ENCODE measurements at places on chromosomes 5 and 9.

DNA sequence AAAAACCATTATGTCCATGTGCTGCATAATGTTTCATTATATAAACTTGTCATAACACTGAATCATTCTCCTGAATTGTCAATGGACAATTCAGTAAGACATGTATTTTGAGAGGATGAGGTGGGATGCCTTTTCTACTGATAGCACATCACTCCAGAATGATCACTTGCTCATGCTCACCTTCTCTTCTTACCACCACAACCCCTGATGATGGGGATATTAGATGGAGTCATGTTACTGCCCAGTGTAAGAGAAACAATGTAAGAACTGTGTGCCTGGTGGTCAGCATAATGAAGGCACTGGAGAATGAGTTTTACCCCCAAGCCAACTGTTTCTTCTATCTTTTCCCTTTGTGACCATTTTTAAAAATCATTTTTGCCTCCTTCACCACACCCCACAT is 198.8 kb downstream of the ADAMTSL1 start:
- DNase-seq = no peak

DNA sequence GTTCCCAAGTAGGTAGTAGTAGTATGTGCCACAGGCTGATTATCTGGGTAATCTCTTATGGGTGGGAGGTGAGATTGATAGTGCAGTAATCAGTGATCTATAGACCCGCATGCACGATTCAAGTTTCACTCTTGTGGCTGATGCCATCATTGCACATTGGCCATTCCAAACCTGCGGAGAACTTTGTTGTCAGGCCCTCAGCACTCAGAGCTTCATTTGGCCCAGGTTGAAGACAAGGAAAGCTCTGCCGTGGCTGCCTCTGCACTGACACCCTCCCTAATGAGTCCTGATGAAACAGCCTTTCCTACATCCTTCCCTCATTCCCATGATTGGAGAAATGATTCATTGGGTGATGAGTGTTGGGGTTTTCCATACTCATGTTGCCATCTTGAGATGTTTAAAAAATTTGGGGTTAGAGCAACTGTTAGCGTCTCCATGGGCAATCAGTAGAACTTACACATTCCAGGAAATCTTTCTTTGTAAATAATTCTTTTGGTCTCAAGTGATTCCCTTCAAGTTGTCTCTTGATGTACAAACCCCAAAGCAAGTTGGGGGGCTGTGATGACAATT is 22.9 kb downstream of the PROP1 start:
- DNase-seq = no peak

GRCh38 chr9:89138463-89139390 is 39.9 kb downstream of the SHC3 start:
- DNase-seq = no peak

DNA sequence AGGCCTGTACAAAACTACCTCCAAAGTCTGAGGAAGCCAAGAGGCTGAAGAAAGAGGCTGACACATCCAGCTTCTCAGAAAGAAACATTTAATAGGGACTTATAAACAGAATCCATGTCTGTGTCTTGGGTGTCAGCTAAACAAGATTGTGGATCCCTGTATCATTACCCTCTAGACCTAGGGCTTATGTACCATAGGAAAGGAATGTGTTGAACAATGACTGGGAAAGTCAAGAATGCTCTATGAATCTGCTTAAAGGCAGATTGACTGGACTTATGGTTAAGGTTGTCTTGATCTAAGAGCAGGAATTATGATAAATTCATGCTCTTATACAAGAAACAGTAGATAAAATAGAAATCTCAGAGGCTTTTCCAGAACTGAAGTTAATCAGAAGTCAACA is 335.7 kb upstream of the RPS23 start:
- DNase-seq = no peak

- no peak for DNase-seq
These were observed at the start of gene PTPDC1 for GRCh38 chr9:94084314-94084713. TSS of gene PTPDC1 (plus strand) at chr9:94084464. CDS start at chr9:94084531, 67 bp downstream.
